ENCODE measurements at places on chromosomes 5 and 9.

DNA sequence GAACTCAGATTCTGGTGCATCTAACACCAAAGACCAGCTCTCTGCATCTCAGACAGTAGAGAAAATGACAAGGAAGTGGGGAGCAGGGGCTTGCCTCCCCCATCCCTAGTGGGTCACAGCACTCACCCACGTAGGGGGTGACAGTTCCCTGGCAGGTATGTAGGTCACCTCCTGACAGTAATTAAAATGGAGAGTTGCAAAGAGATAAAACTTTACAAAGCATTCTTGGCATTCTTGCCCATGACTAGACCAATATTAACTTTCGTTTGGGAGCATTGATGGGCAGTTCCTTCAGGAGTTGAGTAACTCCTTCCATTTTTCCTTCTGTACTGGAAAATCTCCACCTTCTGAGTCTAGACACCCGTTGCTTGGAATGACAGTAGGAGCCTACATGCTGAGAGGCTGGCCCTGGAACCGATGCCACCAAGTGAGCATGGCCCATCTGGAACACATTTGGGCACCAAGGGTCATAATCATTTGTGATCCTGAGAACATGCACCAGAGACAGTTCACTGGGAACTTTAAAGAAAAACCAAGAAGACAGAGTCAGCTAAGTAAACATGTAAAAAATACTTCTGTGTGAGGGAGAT, 81.5 kb upstream of the MSX2 start:
- DNase-seq: no peak

DNA sequence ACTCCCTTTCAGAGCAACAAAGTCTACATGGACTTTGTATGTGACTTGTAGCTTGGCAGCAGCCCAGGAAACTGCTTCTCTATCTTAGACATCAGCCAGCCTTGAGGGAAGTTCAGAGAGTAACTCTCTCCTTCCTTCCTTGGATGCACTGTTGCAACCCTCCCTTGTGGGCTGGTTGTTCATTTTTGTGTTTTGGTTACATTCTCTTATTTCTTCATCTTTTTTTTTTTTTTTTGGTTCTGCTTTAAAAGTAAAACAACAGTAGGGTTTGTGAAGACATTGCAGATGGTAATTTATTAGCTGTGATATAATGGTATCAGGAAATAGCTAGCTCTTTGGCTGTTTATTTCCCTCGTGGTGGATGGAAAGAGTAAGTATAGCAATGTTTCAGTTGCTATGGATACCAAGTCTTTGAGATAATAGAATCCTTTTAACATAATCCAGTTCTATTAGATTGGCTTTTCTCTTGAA, 97.9 kb upstream of the MAMDC2 start:
- DNase-seq: no peak

GRCh38 chr9:127095411-127095810, 27.0 kb downstream of the ANGPTL2 start:
- DNase-seq: no peak

DNA sequence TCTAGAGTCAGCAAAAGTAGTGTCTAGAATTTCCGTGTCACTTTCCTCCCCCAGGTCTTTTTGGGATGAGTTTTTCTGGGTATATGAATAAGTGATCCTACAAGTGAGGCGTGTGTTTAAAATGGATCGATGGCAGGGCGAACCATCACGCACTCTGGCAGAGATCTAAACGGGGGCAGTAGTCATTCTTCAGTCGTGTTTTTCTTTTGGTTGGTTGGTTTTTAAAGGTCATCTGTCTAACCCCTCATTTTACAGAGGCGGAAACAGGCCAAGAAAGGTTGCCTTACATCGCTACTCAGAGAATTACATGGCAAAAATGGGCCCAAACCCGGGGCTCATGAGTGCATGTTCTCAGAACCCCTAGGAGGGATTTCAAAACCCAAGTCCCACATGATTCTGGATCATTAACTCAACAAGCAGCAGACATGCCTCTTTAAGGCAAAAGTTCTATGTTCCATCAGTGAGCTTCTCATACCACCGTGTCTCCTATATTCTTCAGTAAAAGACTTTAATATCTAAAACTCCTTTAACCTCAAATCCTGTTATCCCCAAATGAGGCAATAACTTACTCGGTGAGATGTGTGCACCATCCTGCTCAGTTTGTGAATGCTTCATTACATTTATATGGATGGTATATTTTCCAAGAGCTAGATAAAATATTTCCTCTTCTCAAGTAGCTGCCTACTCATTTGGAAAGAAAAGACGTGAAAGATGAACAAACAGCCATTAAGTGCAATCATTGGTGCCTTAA, 145.8 kb downstream of the AOPEP start:
- no peak for DNase-seq

DNA sequence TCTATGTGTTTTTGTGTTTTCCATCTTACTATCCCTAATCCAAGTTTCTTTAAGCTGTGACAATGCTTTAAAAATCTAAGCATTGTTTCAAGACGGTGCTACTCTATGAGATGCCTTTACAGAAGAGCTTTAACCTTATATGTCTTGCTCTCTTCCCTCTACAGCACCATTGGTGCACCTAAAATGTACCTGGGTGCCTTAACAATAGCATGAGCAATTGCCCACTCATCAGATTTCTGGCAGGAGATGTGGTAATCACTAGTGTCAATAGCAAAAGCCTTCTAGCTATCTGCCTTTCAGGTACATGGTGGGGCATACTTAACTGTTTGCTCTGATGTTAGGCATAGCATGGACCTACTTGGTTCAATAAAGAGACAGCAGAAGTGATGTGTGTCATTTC, 222.3 kb upstream of the KIF2A start:
- no peak for DNase-seq

GRCh38 chr5:92927291-92927778, 653.7 kb downstream of the NR2F1-AS1 start:
- peak; percentile 1 for DNase-seq
